ENCODE measurements at places on chromosomes 13 and 19. TPM values are rescaled to one million over a fixed set of nuclear protein-coding genes. Genes with fewer than 3 reads are reported as not detected.

DNA sequence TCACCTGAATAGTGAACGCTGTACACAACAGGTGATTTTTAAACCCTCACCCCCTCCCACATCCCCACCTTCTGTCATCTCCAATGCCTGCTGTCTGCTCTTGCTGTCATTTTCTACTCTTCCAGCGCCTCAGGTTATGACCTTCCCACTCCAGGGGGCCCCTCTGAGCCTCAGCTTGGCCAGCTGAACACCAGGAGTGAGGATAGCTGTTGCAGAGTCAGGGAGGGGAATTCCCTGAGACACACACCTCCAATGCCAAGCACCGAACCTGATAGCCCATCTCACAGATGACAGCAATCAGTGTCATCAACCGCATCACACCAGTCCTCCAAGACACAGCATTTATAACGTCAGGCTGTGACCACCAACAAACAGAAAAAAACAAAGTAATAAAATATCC is 193.5 kb downstream of the ZNF536 start:
- no peak for DNase-seq

DNA sequence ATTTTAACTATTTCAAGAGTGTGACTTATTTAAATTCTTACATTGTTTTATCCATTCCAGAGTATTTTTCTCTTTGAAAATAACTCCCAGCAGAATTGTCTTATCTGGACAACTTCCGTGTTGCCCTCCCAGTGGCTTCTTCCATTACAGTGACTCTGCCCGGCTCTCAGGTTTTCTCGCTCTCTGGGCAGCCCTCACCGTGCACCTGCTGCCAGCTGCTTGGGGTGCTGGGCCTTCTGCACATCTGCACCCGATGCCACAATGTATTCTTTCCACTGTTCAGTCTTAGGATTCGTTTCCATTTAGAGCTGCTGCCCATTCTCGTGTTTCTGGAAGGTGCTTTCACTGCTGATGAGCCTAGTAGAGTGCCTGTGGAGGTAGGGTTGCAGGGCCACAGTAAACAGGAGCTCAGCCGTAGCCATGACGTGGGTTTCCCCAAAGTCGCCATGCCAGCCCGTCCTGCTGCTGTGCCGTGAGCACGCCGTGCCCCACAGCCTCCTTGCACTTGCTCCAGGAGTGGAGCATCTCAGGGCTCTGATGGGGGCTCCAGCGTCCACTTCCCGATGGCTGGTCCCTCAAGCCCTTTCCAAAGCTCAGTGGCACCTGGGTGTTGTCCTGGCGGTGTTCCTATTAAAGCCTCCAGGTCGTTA is 46.1 kb upstream of the DCUN1D2 start:
- DNase-seq = no peak

DNA sequence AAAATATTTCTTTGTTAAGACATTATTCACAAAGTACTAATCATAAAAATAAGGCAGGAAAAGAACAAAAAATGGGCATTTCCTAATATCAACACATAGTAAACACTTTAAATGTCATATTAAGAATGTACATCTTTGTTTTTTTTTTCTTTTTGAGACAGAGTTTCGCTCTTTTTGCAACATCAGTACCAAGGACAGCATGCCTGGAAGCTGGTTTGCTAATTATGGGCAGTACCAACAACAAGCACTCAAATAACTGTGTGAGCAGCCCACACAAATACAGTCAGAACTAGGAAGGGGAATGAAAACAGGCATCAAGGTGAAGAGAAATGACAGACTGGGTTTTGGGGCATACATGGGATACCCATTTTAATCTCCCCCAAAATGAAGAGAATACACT is 788.0 kb upstream of the SLITRK1 start:
- no peak for DNase-seq

SMIM24 gene
- not detected for total RNA-seq

GRCh38 chr13:28850226-28850625 is 30.1 kb downstream of the MTUS2 start:
- DNase-seq = no peak

- no peak for DNase-seq
Observed at GRCh38 chr19:18109733-18110608, 12.4 kb downstream of the MAST3 start.

GRCh38 chr13:114244637-114245036 is 9.9 kb downstream of the CDC16 start:
- no peak for DNase-seq

KLK14 gene
- not detected for total RNA-seq

ATP4A gene
- total RNA-seq = not detected

DNA sequence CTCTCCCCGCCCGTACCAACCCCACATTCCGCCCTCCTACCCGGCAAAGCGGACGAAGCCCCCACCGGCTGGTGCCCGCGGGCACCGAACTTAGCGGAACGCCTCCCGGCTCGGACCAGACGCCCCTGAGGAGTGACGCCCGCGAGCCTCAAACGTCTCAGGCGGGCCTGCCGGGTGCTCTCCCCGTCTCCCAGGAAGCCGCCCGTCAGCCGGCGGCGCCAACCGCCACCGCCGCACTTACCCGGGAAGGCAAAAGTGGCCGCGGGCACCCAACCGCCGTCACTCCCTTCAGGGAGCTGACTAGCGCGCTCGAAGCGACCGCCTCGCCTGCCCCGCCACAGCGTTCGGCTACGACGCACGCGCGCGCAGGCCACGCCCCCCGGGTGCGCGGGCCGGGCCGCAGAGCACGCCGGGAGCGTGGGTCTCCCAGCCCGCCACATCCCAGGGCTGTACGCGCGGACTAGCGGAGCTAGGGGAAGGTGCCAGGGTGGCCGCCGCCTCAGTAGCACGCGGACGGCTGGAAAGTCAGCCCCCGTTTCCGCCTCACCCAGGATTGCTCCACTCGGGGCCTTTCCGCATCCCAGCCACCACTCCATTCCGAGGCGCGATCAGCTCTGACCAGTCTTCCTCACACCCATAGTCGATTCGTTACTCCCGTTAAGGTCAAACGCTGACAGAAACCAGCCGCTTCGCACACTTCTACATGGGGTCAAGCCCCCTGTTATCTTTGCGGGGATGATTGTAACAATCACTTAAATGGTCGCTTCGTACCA is at the start of gene TEX30:
TEX30 (minus strand) TSS at position 346 of the 773 bp plus-strand sequence. CDS start 3,760 bp downstream, outside the sequence.
- no peak for DNase-seq

GRCh38 chr13:23381866-23382265 is 51.6 kb downstream of the SACS start:
- no peak for DNase-seq

CEACAM3 gene
- not detected for total RNA-seq

DNA sequence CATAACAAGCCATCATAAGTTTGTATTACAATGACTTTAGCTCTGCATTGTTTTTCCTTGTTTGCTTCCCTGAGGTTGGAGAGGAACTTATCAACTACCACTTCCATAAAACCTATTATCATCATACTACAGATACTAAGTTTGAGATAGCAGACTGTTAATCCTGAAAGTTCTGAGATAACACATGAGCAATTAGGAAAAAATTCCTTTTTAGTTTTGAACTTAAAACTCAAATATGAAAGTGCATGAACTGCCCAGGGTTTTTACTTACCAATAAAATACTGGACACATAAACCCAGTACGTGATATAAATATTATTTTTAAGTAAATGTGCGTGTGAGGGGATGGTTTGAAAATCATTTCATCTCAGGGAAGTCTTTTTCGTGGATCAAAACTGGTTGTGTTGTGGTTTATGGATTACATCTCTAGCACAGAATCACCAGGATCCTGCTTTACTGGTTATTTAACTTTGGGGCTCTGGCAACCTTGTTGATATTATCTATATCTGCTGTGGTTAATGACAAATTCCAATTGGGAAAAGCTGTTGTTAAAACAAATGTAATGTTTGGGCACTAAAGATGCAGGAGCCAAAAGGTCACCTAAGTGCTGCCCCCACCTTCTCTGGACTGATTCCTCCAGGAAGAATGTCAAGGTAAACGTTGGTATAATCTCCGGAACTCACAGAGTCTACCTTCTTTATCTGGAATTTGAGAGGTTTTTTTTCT is 12.4 kb downstream of the CDX2 start:
- no peak for DNase-seq

MYH14 gene
- 1.2 TPM for total RNA-seq
